Small intestine (tissue), 16 donors: ENCODE measurements at places on chromosomes 7 and 10. TPM values are rescaled to one million over a fixed set of nuclear protein-coding genes. Genes with fewer than 3 reads are reported as not detected.

The LBX1 gene
- polyA plus RNA-seq: not detected

The SLC39A12 gene
- not detected for polyA plus RNA-seq

The ABCB1 gene
- 17.3 TPM for polyA plus RNA-seq

The NRCAM gene
- polyA plus RNA-seq: 2.3 TPM
